ENCODE measurements at places on chromosomes 2 and 18.

DNA sequence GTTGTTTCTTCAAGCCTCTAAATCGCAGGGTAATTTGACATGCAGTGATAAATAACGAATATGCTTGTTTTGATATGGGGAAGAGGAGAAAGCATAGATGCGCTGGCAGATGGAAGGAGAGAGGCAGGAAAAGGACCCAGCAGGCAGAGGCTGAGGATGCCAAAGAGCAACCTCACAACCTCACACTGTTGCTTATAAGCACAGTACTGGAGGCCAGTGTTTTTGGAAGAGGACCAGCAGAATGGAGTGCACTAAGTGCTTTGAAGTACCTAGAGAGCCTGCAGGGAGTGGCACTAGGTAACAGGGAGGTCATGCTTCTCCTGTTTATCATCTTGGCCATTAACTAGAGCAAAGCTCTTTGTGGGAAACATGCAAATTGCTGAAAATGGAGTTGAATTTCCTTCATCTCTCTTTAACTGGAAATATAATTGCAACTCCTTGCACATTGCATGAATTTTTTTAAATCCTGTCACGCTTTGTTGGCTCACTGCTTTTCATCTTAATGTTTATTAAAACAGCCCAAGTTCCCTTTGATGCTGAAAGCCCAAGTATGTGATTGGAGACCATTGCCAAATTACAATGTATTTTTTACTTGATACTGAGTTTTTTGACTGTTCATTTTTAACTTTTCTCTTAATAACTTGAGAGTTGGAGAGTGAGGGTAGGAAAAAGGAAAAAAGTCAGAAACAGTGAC lies 236.4 kb downstream of the LRRTM1 start:
- DNase-seq = no peak

DNA sequence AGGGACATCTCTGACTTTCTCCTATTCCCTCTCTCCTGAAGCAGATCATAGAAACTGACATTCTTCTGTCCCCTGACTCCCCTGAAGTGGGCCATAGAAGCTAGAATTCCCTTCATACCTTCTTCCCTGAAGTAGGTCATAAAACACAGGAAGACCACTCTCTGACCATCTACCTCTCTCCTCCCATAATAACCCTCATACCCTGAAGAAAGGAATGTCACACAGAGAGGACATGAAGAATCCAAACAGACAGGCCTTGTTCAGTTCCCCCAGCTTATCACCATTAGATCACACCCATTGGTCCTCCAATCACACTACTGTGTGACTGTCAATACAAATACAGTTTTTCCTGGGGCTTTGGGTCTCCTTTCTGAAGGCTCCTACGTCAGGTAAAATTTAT lies 347.1 kb downstream of the DLGAP1 start:
- no peak for DNase-seq

GRCh38 chr2:11967946-11968465 lies 221.6 kb downstream of the LPIN1 start:
- no peak for DNase-seq

DNA sequence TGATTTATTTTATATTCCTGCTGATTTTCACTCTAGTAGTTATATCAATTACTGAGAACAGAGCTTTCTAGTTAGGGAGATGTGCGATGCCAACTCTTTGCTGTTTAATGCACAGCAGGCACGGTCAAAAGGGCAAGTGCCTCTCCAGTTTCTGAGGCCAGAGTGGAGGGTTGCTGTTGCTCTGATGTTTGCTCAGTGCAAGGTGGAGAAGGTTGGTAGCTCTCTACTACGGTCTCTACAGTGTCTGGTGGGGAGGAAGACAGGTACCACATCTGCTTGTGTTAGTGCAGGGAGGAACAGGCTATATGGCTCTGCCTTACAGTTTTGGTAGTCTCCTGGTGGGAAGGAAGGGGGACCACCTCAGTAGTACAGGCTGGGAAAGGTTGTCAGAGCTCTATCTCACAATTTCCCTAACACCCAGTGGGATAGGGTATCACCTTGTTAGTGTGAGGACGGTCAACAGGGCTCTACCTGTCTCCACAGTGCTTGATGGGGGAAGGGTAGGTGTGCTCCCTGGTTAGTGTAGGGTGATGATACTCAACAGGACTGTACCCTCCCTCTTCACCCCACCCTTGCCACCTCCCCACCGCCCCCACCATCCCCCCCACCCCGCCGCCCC lies 85.9 kb downstream of the FANCL start:
- no peak for DNase-seq

DNA sequence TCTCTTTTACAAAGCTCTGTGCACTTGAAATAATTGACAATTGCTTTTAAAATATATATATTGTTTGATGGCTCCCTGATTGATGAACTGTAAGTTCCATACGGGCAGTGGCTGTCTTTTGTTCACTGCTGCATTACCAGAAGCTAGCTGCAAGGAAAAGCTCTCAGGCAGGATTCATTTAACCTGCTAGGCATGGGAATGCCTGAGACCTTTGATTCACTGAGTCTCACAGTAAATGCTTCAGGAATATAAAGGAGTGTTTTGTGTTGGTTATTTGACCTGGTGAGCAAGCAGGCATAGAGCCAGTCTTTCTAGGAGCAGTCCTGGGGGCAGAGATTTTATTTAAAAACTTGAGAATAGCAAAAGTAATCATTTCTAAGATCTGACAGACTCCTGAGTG lies 193.2 kb upstream of the ITGA4 start:
- DNase-seq = no peak

DNA sequence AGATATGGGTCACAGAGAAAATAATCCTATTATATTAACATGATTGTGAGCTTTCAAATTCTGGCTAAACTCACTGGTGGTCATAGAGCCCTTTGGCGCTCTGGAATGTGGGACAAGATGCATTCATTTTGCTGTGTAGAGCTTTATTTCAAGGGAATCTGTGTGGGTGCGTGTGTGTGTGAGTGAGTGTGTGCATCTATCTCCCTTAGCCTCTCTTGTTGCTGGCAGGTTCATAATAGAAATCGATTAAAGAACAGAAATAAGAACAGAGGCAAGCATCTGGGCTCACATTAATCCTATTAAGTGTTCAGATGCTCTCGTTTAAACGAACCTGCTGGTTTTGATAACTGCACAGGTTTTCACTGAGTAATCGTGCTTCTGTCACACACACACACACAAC lies 155.4 kb upstream of the PID1 start:
- no peak for DNase-seq

DNA sequence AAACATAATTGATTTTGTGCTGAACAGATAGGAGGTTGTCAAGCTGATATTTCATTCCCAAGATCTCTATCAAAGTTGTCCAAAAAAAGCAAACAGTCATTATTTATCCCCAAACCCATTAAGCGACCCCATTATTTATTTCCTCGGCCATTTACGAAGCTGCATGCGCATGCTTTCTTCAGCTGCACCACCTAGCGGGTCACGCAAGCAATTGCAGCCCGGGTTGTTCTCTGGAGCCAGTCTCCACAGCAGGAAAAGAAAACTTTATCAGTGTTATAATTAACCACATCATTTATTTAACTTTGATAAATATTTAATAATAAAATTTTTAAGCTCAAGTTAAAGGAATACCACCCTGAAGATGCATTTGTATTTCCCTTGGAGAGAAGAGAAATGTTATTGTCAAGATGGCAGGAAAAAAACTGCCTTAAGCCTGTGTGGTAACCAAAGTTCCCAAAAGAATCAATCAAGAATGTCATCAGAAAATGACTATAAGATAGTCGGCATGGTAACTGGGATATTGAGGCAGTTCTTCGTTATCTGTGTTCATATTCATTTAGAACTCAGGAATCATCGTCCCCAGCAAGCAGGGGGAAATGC lies 304.7 kb downstream of the FBXO15 start:
- DNase-seq = peak; percentile 58

DNA sequence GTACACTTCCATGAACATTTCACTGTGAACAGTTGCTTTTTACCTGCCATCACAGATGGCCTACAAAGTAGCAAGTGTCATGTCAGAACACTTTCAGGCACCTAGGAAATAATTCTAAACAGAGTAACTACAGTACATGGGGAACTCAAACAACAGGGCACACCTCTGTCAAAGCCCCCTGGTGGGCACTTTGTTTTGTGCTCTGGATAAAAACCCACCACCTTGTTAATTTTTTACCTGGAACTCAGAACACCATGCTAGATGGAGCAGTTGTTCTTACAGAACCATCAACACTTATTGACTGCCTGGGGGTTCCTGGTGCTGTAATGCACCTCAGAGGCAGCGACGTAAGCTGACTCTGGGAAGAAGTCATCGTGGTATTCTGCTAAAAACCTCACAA lies 2.3 kb downstream of the MSL3B start:
- DNase-seq = no peak

- no peak for DNase-seq
Observed at GRCh38 chr2:9345343-9345742, 78.0 kb downstream of the ITGB1BP1 start.

- DNase-seq = no peak
Observed at GRCh38 chr18:76823587-76824011, 1.2 kb downstream of the ZNF236 start.

- DNase-seq = no peak
Observed at GRCh38 chr2:64153811-64154210, 9.6 kb upstream of the PELI1 start.

DNA sequence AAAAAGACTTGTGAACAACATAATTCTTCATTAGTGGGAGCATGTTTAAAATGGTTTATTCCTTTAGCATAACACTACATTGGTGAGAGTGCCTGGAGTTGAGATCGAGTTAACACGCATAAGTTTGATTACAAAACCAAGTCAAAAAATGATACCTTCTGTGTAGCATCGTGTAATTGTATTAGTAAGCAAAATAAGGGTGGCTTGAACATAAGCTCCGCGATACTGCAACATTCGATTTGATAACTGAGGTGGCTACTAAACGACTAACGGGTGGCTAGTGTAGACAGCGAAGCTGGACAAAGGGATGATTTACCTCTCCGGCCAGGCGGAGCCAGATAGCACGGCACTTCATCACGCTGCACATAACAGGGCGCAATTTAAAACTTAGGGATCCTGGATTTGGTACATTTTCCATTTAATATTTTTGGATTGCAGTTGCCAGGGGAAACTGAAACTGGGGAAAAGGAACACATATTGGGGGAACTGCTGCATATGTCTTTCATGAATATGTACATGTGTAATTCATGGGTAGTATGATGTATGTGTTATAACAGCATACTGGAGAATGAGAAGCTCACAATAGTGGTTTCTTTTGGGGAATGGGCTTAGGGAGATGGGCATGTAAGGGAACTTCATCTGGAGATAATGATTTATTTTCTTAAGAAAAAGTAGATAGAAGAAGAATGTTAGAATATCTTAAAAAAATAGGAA lies 36.4 kb upstream of the TOGARAM2 start:
- DNase-seq = no peak

GRCh38 chr18:37729716-37730115 lies 164.1 kb upstream of the CELF4 start:
- no peak for DNase-seq

DNA sequence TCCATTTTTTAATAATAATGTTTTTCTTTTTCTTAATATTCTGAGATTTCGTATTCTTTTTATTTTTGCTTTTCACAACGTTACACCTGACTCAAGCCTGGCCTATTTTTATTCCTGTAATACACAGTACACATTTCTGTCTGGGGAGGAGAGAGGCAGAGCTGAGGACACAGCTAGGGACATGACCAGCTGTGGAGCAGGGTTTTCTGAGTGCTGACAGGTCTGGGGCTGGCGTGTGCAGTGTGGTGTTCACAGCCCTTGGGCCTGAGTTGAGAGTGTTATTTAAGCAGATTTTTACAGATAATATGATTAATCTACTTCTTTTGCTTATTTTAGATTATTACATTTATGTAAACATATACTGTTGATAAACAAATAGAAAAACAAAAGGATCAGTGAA lies 55.9 kb downstream of the ZAP70 start:
- no peak for DNase-seq

DNA sequence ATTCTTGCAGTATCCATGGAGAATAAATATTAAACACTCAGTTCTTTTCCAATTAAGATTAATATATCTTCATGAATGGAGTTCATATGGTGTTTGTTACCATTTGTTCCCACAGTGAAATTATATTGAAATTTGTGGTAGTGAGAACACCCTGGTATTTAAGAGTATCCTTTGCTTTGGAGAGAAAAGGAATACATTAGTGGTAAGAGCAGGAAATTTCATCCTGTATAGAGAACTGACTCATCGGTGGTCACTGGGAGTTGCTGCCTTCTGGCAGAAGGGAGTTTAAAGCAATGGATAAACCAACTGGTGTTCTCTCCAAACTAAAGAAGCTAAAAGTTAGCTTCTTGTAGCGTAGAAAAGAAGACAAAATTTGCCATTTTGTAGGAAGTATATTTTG lies 107.3 kb downstream of the MYO1B start:
- no peak for DNase-seq

DNA sequence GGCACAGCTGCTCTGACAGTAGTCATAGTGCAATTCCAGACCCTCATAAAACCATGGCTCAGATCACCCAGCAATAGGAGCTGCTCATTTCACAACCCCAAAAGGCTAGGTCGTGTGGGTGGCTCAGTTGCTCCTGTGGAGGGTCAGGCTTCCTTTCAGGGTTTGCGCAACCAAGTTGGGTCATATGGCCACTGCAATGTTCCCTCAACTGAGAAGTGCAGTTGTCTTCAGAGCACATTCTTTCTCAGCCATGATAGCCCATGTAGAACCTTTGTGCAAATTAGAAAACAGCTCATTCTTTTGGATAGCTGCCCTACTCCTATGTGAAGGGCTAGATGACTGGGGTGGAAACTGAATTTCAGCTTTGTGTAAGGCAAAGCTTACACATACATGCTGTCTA lies 3.2 kb downstream of the SERPINB13 start:
- DNase-seq = no peak

DNA sequence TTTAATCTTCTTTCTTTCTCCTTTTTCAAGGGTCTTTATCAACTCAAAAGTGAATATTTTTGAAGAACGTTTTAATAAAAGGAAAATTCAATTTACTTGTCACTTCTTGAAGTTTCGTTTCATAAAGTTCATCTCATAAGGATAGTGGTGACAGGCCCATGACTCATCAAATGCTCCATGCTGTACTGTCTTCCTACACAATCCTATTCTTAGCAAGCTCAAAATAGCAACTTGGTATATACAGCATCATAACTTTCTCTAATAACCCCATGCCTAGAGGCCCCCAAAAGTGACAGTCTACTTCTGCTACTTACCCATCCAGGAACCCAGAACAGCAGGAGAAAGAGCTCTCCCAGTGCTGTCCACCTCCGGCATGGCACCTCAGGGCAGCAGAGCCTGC lies 7.7 kb downstream of the FBXO15 start:
- DNase-seq = no peak

- DNase-seq = no peak
Observed at GRCh38 chr2:127217470-127218325, 2.4 kb downstream of the CYP27C1 start.

DNA sequence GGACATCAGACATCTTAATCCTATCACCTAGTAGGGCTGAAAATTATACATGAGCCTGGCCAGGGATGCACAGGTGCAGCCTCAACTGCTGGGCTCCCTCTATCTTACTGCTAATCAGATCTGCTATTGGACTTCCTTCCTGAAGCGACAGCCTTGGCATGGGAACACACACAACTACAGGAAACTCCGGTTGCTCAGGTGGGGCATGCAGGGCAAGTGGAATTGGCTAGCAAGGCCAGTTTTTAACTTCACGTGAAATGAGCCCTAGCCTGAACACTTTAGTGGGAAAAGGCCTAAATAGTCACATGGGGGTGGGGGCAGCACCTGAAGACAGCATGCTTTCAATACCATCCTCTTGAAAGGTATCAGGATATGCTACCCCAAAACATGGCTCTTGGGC lies 147.9 kb upstream of the NCKAP5 start:
- no peak for DNase-seq

GRCh38 chr2:129548880-129549279 lies 430.6 kb upstream of the RAB6C start:
- DNase-seq = no peak

GRCh38 chr2:188902901-188903491 lies 71.2 kb upstream of the COL3A1 start:
- DNase-seq = no peak

GRCh38 chr2:83461135-83461534 lies 997.9 kb downstream of the SUCLG1 start:
- no peak for DNase-seq

All from MM.1S (cell line).